ENCODE measurements at places on chromosomes 5 and 9. TPM values are rescaled to one million over a fixed set of nuclear protein-coding genes. Genes with fewer than 3 reads are reported as not detected.

C5orf22 gene
- 11.4 TPM for total RNA-seq

AQP7 gene
- 0.27 TPM for total RNA-seq

PCDHGA6 gene
- 0.24 TPM for total RNA-seq

RGMB gene
- 6.0 TPM for total RNA-seq

KCTD16 gene
- 0.07 TPM for total RNA-seq

MAMDC4 gene
- total RNA-seq: 3.4 TPM

ABCA1 gene
- total RNA-seq: 3.4 TPM

SPATA31E1 gene
- total RNA-seq: not detected

DBH gene
- not detected for total RNA-seq

FAM163B gene
- total RNA-seq: not detected

GTF3C4 gene
- total RNA-seq: 18.5 TPM

AGTPBP1 gene
- 9.4 TPM for total RNA-seq

PPP3R2 gene
- not detected for total RNA-seq

PCDHB16 gene
- 0.05 TPM for total RNA-seq

ARHGEF37 gene
- 1.9 TPM for total RNA-seq

PRR7 gene
- total RNA-seq: 31.0 TPM

CCNB1 gene
- total RNA-seq: 275 TPM

SPATA31D4 gene
- total RNA-seq: not detected

HTR4 gene
- not detected for total RNA-seq

ARL14EPL gene
- 0.19 TPM for total RNA-seq

NEUROG1 gene
- not detected for total RNA-seq

IFNB1 gene
- not detected for total RNA-seq

ANKRD31 gene
- total RNA-seq: not detected

NR5A1 gene
- total RNA-seq: 0.15 TPM

PRRX2 gene
- 9.5 TPM for total RNA-seq

KIF12 gene
- 2.1 TPM for total RNA-seq

GMCL2 gene
- not detected for total RNA-seq

LCN15 gene
- not detected for total RNA-seq

RETREG1 gene
- total RNA-seq: 3.3 TPM

ARHGEF39 gene
- 16.1 TPM for total RNA-seq

IL7R gene
- 0.46 TPM for total RNA-seq

ADCY2 gene
- total RNA-seq: not detected

TLR4 gene
- total RNA-seq: 0.07 TPM

TRIM7 gene
- 40.3 TPM for total RNA-seq

ADAMTS12 gene
- total RNA-seq: 7.0 TPM

MARCOL gene
- total RNA-seq: not detected

EIF4EBP3 gene
- total RNA-seq: 2.3 TPM

TMEM174 gene
- total RNA-seq: not detected

GPRIN1 gene
- total RNA-seq: 9.1 TPM

ANKRD18A gene
- 13.1 TPM for total RNA-seq

PCA3 gene
- total RNA-seq: not detected

ZNF462 gene
- total RNA-seq: 3.8 TPM

ADAMTS16 gene
- total RNA-seq: 1.4 TPM
